ENCODE measurements at places on chromosomes 7 and 10. TPM values are rescaled to one million over a fixed set of nuclear protein-coding genes. Genes with fewer than 3 reads are reported as not detected.

ZYX gene
- polyA plus RNA-seq = 386 TPM

AFAP1L2 gene
- polyA plus RNA-seq = 9.1 TPM

MTERF1 gene
- polyA plus RNA-seq = 6.4 TPM

PAPOLB gene
- 0.04 TPM for polyA plus RNA-seq

HMX2 gene
- not detected for polyA plus RNA-seq

TMEM26 gene
- polyA plus RNA-seq = 0.51 TPM

CCDC3 gene
- 30.6 TPM for polyA plus RNA-seq

ZNF239 gene
- 5.3 TPM for polyA plus RNA-seq

GTF2IRD2 gene
- polyA plus RNA-seq = 12.6 TPM

CLCN1 gene
- polyA plus RNA-seq = 0.05 TPM
